ENCODE measurements at places on chromosomes 5 and 9.

DNA sequence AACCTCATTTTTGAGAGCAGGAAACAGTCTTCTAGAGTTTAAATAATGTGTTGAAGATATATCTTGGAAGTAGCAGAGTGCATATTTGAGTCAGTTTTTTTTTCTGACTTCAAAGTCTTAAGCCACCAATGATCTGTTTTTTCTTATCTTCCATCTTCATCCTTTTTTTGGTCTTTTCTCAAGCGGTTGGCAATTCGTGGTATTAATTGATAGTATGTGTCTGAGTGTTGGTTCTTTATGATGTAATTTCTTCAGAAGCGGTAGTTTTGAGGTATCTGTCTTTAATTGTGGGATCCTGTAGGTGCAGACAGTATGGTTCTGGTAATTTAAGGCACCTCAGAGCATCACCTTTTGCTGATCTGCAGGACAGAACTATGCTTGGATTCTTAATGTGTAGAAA, 3.9 kb downstream of the CSNK1G3 start:
- no peak for DNase-seq

DNA sequence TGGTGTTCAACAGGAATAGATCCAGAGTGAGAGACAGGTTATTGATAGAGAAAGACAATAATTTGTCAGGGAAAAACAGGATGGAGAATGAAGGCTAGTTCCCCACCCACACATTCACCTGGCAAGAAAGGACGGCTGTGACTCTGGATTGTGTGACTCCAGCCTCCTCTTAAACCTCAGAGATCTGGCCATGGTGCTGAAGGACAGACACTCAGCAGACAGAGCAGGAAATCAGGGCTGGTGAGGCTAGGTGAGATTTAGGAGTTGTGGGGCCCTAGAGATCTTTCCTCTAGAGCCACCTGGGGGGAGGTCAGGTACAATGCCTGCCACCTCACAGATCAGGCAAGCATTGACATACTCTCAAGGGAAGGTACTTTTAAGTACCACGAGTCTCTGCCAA, 15.2 kb downstream of the OR1B1 start:
- DNase-seq = no peak

- DNase-seq = peak; percentile 56
Measured at GRCh38 chr5:149128023-149128875, 13.0 kb upstream of the ABLIM3 start.

DNA sequence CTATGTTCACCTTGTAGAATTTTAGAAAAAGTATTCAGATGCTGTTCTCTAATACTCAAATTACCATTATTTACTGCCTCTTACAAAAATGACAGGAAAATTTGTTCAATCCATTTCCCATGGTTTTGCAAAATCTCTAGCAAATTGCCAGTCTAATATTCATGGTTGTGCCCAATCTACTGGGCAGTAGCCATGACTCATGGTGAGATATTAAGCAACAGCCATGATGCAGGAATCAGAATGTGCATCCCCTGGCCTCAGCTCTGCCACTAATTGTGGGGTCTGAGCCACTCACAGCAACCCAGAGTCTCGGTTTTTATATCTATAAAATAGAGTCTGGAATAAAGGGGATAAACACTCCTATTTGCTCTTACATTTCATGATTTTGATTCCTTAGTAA, 353.6 kb downstream of the DEPDC1B start:
- no peak for DNase-seq

- no peak for DNase-seq
Measured at GRCh38 chr9:115423646-115424045, 305.7 kb upstream of the TNC start.

DNA sequence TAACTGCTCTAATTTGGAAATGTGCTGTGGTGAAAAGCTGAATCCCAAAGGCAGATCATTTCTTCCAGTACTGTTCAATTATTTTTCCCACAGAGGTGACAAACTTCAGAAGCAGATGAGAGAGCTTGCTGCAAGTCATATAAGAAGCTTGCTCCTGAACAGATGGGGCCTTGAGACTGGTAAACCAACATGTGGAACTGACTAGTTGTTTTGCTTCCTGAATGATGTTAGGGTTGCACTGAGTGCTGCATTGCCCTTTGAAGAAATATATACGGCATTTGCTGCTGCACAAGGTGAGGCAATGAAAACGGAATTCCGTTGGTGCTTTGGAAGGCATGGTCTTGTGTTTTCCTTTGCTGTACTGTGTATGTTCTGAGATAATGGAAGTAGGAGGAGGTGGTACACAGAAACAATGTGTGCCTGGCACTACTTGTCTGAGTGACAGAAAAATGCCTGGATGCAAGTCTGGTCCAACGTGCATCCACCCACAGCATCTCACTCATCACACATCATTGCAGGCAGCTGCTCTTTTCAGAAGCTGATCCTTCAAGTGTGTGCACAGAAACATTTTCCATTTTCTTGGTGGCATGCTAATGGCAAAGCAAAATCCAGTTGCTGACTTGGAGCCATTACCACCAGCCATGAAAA, 76.9 kb downstream of the ANKH start:
- DNase-seq = no peak

DNA sequence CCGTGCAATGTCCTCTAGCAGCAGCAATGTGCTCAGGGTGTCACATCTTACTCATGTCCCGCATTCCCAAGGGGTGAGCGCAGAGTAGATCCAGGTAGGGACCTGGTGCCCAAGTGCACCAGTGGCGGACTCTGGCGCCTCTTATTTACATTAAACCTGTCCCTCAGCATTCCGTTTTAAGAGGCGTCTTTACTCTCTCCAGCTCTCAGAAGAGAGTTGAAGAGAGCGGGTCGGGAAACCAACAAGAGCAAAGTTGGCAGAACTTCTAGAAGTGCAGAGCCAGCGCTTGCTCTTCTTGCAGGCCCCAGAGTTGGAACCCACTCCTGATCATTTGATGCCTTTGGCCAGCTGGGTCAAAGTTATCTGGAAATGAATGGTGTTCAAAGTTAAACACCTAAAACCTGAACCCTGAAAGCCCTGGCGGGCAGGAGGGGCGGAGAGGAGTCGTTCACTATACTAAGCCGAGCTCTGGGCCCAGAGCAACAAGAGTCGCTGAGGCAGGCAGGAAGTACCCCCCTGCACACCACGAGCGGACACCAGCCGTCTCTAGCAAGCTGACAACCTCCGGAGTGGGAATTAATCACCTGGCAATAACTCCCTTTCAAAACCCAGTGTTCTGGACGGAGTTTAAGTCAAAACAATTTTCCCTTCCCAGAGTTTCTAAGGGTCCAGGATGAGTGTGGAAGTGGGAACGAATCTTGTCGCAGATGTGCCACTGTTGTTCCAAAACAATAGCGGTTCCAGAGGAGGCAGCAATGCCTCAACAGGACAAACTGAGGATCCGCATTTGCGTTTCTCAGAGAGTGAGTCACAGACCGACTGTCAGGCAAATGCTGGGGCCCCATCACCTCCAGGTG, 122.8 kb downstream of the TMEM161B start:
- peak; percentile 54 for DNase-seq

DNA sequence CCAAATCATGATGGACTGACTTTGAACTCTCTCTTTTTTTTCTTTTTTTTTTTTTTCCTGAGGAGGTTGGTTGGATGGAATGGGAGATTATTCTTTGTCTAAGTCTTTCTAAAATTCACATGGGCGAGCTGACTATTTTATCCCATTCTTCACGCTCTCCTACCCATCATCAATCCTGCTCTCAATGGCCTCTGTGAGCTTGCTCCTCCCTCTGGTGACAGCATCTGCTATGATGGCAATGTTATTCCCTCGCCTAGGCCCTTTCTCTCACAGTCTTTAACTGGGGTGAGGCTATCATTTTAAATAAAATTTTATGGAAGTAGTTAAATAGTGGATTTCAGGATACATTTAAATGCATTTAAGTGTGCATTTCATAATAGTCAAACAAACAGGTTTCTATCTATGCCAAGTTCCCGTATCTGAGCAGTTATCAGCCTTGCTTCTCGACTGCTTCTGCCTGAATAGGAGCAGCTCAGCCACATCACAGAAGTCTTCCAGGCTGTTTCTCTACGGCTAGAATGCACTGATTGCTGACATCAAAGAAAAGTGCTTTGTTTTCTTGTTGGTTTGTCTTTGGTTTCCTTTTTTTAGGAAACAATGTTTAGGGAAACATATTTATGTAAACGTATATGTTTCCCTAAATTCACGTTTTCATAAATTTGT, 2233.8 kb downstream of the MAT2B start:
- no peak for DNase-seq

- no peak for DNase-seq
Measured at GRCh38 chr5:38347896-38348295, 89.5 kb downstream of the EGFLAM start.

DNA sequence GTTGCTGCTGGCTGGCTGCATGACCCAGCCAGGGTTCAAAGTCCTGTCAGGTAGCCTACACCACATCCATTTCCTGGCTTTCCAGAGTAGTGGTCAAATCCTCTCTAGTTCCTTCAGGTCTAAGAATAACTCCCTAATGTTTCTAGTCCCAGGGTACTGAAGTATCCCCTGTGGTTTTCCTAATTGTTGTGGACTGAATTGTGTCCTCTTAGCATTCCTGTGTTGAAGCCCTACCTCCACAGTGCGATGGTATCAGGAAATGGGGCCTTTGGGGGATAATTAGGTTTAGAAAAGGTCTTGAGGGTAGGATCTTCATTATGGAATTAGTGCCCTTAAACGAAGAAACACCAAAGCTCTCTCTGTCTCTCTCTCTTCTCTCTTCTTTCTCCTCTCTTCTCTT, 191.8 kb upstream of the CCNG1 start:
- no peak for DNase-seq

DNA sequence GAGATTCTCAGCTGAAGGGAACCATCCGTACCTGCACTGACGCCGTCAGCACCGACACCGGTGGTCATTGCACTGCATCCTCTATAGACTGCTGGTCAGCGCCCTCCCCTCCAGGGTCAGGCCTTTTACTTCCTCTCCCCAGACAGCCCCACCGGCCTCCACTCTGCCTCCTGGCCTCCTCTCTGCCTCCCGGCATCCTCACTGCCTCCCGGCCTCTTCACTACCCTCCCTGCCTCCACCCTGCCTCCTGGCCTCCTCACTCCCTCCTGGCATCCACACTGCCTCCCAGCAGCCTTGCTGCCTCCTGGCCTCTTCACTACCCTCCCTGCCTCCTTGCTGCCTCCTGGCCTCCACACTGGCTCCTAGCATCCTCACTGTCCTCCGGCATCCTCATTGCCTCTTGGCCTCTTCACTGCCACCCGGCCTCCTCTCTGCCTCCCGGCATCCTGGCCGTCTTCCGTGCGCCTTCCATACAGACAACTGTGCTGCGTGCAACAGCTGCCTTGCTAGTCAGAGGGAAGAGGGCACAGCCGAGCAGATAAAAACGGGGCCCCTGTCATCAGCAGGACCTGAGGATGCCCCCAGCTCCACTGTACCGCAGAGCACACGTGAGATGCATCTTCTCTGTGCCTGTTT, 62.0 kb downstream of the VAV2 start:
- DNase-seq = no peak

- DNase-seq = no peak
Measured at GRCh38 chr5:135878156-135878620, 17.5 kb downstream of the IL9 start.

GRCh38 chr9:14325147-14325546, 11.2 kb upstream of the NFIB start:
- DNase-seq = no peak

- DNase-seq = no peak
Measured at GRCh38 chr5:167763772-167764171, 527.7 kb upstream of the WWC1 start.

GRCh38 chr9:33835625-33836260, 18.8 kb downstream of the UBE2R2 start:
- no peak for DNase-seq

DNA sequence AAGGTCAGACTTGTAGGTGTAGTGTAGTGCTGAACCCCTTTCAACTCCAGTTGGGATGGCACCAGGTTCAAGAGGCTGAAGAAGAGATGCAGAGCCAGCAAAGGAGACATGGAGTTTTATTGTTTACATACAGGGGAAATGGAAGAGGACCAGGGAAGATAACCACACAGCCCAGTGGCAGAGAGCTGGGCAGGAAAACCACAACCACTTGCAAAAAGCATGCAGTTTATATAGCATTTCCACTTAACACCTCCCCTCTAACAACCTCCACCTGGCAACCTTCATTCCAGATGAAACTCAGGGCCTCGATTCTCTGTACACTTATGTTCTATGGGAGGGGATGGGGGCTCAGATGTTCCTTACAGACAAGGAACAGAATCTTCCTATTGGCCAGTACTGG, 56.9 kb downstream of the SNX24 start:
- no peak for DNase-seq

DNA sequence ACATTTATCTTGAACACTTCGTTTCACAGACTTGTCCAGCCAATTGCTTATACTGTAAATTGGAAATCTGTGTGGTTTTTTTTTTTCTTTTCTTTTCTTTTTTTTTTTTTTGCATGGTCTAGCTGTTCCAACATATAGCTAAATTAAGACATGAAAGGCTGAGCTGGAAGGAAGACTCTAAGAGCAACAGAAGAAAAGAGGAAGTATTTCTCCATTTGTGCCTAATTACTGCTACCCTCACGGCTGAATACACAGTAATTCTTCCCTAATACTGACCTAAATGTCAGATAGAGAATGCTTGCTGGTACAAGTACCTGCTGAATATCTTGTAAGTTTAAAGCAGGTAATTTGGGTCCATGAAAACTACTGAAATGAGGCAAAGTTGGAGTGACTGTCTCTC, 11.0 kb upstream of the HAPLN1 start:
- no peak for DNase-seq

DNA sequence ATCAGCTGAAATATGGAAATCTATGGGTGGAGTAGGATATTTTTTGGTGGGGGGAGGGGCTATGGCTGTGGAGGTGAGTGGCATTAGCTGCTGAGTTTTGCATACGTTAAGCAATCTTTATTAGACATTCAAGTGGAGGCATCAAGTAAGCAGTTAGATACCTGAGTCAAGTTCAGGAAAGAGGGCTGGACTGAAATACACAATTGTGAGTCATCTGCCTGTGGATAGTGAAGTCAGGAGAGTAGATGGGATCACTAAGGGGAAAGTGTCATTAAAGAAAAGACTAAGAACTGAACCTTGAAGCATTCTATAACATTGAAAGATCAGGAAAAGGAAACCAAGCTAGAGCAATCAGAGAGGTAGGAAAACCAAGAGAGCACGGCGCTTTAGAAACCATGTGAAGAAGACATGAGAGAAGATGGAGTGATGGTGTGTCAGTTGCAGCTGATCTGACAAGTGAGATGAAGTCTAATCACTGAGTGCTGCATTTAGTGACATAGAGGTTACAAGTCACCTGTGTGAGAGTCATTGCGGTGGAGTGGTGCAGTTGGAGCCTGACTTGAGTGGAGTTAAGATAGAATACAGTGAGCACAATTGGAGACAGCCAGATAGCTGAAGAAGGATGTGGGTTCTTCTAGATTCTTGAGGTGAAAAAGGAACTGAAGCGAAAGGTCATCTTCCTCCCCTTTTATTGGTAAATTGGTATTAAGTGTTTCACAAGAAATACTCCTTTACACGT, 88.7 kb downstream of the PIP5K1B start:
- no peak for DNase-seq

DNA sequence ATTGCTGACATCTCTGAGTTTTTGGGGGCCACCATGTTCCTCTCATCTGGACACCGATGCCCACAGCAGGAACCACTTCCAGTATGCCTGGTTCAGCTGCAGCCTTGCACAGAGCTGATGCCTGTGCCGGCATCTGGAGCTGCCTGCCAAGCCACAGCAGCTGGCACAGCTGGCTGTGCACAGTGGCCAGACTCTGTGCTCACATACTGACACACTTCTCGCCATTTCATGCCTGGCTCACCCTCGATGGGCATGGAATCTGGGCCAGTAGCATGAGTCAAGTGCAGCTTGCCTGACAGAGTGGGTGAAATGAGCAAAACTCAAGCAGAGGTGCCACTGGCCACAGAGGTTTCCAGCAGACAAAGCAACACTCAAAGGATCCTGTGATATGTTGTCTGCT, 863.4 kb downstream of the DNAH5 start:
- no peak for DNase-seq

- DNase-seq = no peak
Measured at GRCh38 chr9:79524266-79524665, 47.5 kb upstream of the TLE4 start.

Data from ecto neural progenitor cell (in vitro differentiated cells).